ENCODE measurements at places on chromosomes 3 and 15.

GRCh38 chr15:100189319-100189718, 152.5 kb downstream of the ADAMTS17 start:
- DNase-seq, result no peak

- no peak for DNase-seq
Measured at GRCh38 chr3:4945324-4945723, 33.9 kb upstream of the BHLHE40 start.

- DNase-seq, result no peak
Measured at GRCh38 chr15:45326280-45326679, 52.1 kb downstream of the GATM start.

DNA sequence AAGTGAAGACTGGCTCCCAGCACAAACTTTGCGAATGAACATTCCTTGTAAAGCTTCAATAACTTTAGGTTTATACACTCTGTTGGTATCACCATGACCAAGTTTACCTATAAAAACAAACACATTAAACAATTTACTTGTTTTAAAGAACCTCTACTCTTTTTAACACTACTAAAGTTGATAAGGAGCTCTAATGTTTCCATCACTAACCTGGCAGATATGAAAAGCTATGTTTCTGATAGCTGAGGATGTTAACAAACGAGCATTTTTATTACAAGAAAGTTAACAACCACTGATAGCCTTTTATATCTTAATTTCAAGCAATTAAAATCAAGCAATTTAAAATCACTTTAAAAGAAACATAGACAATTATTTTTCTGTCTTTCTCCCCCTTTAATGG, 80.8 kb downstream of the HERC1 start:
- DNase-seq, result no peak

- no peak for DNase-seq
Measured at GRCh38 chr3:71722693-71723092, 2.5 kb downstream of the EIF4E3 start.

DNA sequence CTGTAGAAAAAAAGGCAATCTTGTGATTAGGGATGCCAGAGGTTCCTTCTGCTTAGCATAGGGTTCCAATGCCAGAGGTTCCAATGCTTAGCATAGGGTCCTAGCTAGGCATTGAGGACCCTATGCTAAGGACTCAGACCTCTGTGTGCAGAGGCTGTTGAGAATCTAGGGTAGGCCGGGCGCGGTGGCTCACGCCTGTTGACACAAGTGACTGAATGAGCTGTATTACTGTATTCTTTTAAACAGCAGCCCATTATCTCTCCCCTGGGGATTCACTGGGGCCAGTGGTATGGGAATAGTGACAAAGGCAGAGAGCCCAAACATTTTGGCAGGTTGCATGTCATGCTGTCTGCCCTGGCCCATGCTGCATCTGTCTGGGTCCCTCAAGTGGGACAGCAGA, 16.2 kb downstream of the PAK6 start:
- no peak for DNase-seq

DNA sequence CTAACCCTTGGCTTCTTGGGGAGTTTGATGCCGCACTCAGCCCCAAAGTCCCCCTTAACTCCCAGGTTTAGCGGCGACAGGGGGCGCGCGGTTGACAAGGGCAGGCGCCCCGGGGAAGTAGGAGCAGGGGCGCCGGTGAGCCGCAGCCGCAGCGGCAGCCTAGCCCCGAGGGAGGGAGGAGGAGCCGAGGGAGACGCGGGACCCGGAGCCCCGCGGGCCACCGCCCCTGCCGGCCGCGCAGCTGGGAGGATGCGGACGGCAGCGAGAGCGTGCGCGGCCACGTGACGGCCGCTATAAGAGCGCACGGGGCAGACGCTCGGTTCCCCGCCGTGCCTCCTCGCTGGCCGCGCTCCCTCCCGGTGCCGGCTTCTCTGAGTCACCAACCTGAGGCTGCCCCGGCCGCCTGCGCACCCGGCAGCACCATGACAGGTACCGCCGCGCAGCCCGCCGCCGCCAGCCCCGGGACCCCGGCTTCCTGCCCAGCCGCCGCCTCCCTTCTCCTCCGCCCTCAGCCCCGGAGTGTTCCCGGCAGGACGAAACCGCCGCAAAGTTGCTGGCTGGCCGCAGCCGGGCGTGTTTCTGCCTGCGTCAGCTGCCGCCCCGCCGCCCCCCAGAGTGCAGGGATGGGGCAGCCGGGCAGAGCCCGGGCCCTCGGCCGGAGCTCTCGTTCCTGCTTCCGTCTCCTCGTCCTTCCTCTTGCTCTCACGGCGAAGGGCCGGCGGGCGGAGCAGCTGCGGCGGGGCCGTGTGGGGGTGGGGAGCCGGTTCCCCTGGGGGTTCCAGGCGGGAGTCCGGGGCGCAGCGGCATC, at the start of gene GYG1:
Gene GYG1 (plus strand): TSS at position 322 of the 808 bp plus-strand sequence. CDS start 101 bp downstream, at position 423.
- no peak for DNase-seq

DNA sequence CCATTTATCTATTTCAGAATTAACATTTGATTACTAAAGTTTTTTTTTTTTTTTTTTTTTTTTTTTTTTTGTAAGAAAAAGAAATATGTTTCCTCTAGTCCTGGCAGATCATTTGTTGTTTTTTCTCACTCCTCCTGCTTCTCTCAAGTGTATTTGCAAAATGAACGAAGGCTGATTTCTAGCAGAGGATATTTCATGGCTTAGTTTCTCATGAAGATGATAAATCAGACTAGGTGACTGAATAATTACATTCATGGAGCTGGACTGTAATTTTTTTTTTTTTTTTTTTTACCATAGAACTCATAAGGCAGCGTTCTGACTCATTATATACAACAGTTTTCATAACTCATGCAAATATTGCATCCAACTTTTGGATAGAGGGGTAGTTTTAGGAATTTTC, 332.5 kb upstream of the SEMA6D start:
- DNase-seq, result no peak

GRCh38 chr15:33101036-33101435, 93.5 kb downstream of the FMN1 start:
- no peak for DNase-seq

DNA sequence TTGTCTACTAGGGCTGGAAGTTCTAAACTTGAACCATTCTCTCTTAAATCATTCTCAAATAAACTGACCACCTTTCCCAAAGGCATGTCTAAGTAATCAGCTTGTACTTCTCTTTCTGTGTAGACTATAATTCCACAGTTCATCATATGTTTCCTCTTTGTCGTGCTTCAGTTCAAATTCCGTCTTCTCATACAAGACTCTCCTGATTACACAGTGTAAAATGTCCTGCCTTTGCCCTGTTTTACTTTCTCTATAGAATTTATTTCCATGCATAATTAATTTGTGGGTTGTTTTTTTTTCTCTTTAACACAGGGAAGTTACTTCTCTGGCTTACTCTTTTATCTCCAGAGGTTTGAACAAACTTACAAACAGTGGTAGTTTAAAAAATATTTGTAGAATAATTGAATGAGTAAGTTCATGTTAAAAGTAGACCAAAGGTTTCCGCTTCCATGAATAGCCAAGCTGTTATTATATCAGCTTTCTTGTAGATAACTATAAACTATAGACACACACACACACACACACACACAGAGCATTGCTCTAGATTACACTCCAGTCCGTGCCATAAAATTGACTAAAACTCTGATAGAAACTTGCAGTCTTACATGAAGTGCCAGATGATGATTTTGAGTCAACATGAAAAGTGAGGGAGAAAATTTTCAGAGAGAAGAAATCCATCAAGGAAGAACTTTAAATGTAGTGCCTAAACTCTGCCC, 119.0 kb downstream of the SUCNR1 start:
- no peak for DNase-seq

- no peak for DNase-seq
Measured at GRCh38 chr15:95075792-95076677, 844.7 kb downstream of the MCTP2 start.

GRCh38 chr3:71602256-71602655, 18.7 kb upstream of the FOXP1 start:
- DNase-seq, result no peak

DNA sequence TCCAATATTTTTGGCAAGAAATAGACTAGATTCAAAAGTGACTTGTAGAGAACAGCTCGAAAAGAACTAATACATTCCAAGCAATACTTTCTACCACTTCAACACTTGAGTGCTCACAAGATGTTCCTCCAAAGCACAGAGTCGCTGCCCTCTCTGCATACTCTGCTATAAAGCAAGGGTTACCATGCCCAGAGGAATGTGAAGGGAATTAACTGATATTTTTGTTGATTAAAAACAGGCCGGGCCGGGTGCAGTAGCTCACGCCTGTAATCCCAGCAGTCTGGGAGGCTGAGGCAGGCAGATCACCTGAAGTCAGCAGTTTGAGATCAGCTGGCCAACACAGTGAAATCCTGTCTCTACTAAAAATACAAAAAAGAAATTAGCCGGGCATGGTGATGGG, 57.6 kb upstream of the CSPG5 start:
- no peak for DNase-seq

- DNase-seq, result no peak
Measured at GRCh38 chr3:151478335-151478697, 17.5 kb upstream of the IGSF10 start.

GRCh38 chr3:156413293-156413892, 141.5 kb downstream of the SSR3 start:
- no peak for DNase-seq

DNA sequence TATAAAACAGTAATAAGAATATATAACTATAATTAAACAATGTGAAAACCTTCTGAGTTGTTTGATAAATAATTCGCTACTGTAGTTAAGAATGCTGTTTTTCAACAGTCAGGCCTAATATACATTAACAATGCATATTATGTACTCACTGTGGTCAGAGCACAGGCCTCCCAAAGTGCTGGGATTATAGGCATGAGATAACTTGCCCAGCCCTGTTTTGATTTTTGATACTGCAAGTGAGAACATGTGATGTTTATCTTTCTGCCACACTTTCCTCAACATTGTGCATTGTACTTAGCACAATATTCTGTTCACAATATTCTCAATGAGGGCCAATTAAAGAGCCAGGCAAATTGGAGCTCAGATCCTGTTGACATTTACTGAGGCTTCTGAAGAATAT, 274.5 kb upstream of the RARB start:
- DNase-seq, result no peak

DNA sequence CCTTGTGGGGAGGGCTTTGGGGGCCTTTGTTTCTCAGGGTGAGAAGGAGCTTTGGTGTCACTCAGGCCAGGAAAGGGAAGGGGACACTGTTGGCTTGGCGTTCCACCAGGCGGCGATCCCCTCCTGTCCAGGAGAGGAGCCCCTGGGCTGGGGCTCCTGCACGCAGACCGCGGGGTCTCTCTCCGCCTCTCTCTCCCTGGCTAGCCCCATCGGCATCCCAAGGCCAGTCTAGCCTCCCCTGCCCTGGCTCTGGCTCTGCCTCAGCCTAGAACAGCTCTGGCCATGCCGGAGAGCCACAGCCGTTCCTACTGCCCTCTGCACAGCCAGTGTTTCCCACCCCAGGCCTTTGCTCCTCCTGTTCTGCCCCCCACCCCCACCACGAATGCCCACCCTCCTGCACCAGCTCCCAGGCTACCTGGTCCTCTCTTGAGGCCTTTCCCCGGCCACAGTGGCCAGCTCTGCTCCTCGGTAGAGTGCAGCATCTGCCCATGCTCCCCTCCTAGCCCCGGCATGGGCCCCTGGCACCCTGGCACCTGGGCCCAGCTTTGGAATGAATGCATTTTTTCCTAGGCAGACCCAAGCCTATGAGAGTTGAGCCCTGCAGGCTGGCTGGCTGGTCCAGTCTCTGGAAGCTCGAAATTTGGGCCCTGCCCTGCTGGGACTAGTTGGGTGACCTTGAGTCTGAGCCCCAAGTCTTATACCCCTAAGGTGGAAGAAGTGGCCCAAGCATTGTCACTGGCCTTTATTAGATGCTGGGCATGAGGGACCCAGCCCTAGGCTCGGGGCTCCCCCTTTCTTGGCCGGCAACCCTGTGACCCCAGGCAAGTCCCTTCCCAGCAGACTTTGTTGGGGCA, 2.4 kb downstream of the PLXNA1 start:
- DNase-seq, result no peak

GRCh38 chr3:115100806-115101205, 46.3 kb downstream of the ZBTB20 start:
- DNase-seq, result no peak

DNA sequence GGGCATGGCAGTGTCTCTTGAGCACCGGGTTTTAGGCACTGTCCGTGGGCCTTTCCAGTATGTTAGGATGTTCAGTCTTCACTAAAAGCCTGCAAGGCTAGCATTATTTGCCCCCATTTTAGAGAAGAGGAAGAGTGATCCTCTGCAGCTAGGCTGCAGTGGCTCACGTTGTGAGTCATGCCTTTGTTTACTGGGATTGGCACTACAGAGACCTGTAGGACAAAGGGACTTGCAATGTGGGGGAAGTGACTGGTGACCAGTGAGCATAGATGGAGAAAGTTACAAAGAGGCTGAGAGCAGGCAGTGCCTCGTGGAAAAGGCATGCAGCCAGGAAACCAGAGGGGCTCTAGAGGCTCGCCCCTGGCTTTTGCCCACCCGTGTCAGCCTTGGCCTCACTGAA, 26.8 kb upstream of the CPNE9 start:
- no peak for DNase-seq

DNA sequence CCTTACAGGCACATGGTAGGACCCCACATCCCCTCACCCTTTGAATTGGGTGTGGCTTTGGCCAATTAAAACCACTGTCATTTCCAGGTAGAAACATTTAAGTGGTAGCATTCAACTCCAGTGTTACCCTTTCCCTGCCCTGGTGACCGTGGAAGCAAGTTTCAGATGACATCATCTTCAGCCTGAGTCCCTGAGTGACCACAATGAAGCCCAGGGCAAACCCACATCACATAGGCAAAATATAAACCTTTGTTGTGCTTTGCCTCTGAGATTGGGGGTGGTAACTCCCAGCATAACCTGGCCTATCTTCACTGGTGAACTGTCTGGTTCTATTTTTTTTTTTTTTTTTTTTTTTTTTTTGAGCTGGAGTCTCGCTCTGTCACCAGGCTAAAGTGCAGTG, 404.0 kb upstream of the WNT5A start:
- DNase-seq, result no peak

GRCh38 chr3:154224366-154224765, 99.9 kb downstream of the DHX36 start:
- DNase-seq, result no peak

- DNase-seq, result no peak
Measured at GRCh38 chr15:59649603-59650002, 7.7 kb downstream of the GTF2A2 start.
